ENCODE measurements at places on chromosomes 2 and 18.

DNA sequence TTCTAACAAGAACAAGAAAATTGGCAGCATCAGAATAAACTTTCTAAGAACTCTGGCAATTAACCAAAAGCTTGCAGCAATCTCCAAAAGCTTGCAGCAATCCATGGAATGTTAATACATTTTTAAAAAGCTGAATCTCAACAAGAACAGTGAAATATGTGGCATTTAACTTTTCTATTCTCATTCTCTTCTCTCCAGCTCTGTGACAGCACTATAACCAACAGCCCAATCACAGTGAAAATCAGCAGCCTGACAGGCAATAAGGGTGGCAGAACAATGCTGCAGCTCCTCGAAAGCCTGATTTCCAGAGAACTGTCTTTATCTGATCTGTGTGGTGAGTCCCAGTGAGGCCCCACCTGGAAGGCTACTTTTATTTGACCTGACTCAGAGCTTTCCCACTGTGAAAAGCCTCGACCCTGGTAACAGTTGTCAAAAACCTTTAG, 60.0 kb downstream of the TMEM131 start:
- no peak overlapping the region for H3K4me3 ChIP-seq
- no peak for DNase-seq
- H3K36me3 ChIP-seq: no peaks in the 10 kb centered on the region
- no peaks in the 10 kb centered on the region for H3K27me3 ChIP-seq

GRCh38 chr2:235951982-235952381, 216.2 kb downstream of the GBX2 start:
- H3K36me3 ChIP-seq: no peaks in the 10 kb centered on the region
- H3K27me3 ChIP-seq: no peaks in the 10 kb centered on the region
- no peak for DNase-seq

GRCh38 chr2:120132691-120133090, 90.5 kb downstream of the TMEM185B start:
- no peak for DNase-seq
- no peaks in the 10 kb centered on the region for H3K4me1 ChIP-seq
- H3K36me3 ChIP-seq: no peaks in the 10 kb centered on the region
- no peak overlapping the region for H3K4me3 ChIP-seq

DNA sequence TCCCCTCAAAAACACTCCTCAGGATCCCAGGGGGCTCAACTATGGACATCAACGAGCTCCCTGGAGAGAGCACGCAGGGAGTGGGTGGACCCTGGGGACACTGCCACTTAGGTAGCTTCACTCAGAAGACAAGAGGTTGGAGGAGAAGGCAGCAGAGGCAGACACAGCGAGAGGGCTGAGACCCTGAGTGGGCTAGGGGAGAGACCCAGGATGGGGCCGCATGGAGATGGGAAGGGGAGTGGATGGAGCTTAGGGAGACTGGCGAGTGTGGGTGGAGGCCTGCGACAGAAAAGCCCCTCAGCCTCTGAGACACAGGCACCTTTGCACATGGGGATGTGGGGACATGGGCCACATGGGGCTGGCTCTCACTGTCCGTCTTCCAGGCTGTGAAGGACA, 70.9 kb downstream of the ASB1 start:
- no peaks in the 10 kb centered on the region for H3K36me3 ChIP-seq
- no peak for DNase-seq
- H3K27ac ChIP-seq: no peak overlapping the region
- no peaks in the 10 kb centered on the region for H3K27me3 ChIP-seq
- H3K4me1 ChIP-seq: no peaks in the 10 kb centered on the region

DNA sequence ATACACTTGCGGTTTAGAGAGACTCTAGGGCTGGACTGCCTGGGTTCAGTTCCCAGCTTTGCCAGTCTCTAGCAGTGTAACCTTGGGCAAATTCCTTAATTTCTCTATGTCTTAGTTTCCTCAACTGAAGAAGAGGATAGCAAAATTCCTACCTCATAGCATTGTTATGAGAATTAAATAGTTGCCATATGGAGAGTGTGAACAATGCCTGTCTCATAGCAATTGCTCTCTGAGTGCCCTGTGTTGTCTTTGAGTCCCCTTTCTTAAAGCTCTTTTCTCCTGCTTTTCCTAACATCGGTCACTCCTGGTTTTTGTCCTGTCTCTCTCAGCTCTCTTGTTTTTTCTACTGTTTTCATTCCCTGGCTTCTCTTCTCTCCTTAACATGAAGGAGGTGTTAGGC, 116.8 kb upstream of the ALPP start:
- H3K27ac ChIP-seq: no peak overlapping the region
- no peaks in the 10 kb centered on the region for H3K4me1 ChIP-seq
- no peaks in the 10 kb centered on the region for H3K27me3 ChIP-seq
- no peak for DNase-seq
- H3K4me3 ChIP-seq: no peak overlapping the region
- no peaks in the 10 kb centered on the region for H3K36me3 ChIP-seq

DNA sequence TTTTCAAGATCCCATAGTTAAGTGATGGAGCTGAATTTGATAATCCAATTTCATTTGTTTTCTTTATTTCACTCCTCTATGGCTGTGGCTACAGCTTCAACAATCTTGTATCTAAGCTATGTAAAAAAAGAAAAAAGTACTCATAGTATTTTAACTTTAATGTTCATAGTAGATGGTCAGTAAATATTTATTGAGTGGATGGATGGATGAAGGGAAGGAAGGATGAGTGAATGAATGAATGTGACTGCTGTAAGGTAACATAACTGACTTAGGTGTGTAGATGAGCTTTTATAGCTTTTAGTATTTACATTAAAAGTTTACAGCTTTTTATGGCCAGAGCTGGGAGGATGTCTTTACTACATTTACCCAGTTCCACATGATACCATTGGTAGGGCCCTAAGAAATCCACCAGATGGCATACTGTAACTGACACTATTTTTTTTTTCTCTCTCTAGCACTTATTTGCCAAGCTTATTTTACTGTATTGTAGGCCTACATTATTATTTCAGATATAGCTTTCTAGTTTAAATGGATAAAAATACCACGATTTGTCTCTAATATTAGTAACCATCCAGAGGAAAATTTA, 13.4 kb upstream of the HRH4 start:
- no peak overlapping the region for H3K27ac ChIP-seq
- no peaks in the 10 kb centered on the region for H3K27me3 ChIP-seq
- no peak for DNase-seq
- no peaks in the 10 kb centered on the region for H3K36me3 ChIP-seq

GRCh38 chr2:908568-908967, 42.1 kb upstream of the SNTG2 start:
- no peak for DNase-seq
- H3K27ac ChIP-seq: no peak overlapping the region
- no peak overlapping the region for H3K4me3 ChIP-seq
- no peaks in the 10 kb centered on the region for H3K27me3 ChIP-seq
- no peaks in the 10 kb centered on the region for H3K4me1 ChIP-seq

DNA sequence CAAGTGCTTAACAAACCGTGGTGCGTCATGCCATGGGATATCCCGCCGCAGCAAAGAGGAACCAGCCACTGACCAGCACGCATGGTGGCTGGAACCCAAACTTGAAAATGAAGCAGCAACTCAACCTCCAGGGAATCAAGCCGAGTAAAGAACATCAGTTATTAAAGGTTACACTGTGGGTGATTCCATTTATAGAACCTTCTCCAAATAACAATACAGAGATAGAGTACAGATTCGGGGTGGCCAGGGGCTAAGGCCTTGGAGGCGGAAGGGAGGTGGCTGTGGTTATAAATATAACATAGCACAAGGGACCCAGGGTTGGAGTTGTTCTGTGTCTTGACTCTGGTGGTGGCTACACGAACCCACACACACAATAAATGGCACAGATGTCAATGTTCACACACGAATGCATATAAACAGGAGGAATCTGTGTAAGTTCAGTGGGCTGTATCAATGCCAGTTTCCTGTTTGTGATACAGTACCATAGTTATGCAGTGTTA, 123.1 kb downstream of the EIPR1 start:
- no peak overlapping the region for H3K27ac ChIP-seq
- DNase-seq: no peak
- H3K4me3 ChIP-seq: no peak overlapping the region
- H3K4me1 ChIP-seq: no peaks in the 10 kb centered on the region

DNA sequence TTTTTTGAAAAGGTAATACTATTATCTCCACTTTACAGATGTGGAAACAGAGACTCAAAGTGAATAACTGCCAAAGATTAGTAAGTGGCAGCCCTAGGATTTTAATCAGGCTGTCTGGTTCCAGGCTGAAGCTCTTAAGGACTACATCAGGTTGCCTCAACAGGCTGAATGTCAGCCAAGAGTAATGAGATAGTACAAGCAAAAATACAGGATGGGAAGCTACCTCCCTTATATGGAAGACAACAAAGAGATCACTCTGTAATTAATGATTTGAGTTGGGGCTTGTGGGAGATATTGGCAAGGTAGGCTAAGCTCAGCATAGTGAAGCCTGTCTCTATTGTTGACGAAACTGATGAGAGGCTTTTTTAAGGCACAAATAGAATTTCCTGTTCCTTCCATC, 323.1 kb downstream of the KCNJ3 start:
- no peaks in the 10 kb centered on the region for H3K27me3 ChIP-seq
- H3K4me3 ChIP-seq: no peak overlapping the region
- no peaks in the 10 kb centered on the region for H3K4me1 ChIP-seq
- no peaks in the 10 kb centered on the region for H3K36me3 ChIP-seq
- no peak for DNase-seq
- no peak overlapping the region for H3K27ac ChIP-seq

Measured in Peyer's patch (tissue), 4 donors.